ENCODE measurements at places on chromosomes 16 and 17.

GRCh38 chr16:51150888-51151320 is at the start of gene SALL1:
SALL1 (minus strand) TSS chr16:51151270; CDS start chr16:51151241, 29 bp downstream.
- no peak for DNase-seq

GRCh38 chr16:6204945-6205344 is 1107.3 kb upstream of the EEF2KMT start:
- DNase-seq, result no peak

- DNase-seq, result no peak
Observed at GRCh38 chr17:27575912-27576252, 55.1 kb upstream of the LGALS9 start.

DNA sequence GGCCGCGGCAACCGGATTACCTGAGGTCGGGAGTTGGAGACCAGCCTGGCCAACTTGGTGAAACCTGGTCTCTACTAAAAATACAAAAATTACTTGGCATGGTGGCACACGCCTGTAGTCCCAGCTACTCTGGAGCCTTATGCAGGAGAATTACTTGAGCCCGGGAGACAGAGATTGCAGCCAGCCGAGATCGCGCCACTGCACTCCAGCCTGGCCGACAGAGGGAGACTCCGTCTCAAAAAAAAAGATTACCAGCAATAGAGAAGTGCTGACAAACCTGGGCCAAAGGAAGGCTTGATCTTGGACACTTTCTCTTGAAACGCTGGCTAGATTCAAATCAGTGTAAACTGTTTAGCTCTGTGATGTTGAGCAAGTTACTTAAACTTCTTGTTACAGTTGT is 4.3 kb downstream of the MT1H start:
- DNase-seq, result no peak

- peak; percentile 82 for DNase-seq
Observed at GRCh38 chr17:40550608-40551007, 14.7 kb downstream of the CCR7 start.

GRCh38 chr16:51854401-51854951 is 692.5 kb downstream of the TOX3 start:
- no peak for DNase-seq

GRCh38 chr16:89023621-89024511 is 46.9 kb upstream of the CBFA2T3 start:
- DNase-seq, result no peak

DNA sequence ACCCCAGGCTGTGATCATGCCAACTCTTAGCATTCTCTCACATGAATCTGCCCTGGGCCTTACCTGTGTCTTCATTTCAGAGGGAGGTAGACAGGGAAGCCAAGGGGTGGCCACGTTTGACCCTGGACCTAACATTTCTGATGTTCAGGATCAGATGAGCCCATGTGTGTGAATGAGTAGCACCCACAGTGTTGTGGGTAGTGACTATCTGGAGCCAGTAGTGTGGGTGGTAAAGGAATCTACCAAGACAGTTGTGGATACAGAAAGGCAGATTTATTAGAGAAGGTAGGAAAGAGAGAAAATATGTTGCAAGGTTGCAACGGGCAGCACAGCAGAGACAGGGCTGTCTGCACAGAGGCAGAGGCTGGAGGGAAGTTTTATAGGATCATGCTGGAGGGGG is 60.5 kb downstream of the TK2 start:
- no peak for DNase-seq

GRCh38 chr17:38761612-38762011 is 9.1 kb downstream of the PSMB3 start:
- no peak for DNase-seq

DNA sequence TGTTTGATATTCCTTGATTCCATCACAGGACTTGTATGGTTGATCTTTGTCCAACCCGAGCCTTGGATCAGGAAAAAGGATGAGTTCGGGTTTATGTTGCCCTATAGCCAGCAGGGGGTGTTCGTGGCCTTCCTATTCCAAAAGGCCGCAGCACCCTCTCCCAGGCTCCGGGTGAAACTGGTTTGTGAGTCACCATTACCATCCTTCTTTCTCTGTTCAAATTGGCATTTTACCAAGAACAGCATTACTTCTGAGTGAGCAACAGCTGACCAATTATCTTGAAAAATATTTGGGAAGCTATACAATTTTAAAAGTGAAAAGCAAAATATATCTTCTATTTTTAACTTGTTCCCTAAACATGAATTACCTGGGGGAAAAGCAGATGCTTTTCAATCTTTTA is 24.3 kb upstream of the KRT20 start:
- DNase-seq, result peak; percentile 90

All from AG20443 (cell line).